ENCODE measurements at places on chromosomes 16 and 17.

DNA sequence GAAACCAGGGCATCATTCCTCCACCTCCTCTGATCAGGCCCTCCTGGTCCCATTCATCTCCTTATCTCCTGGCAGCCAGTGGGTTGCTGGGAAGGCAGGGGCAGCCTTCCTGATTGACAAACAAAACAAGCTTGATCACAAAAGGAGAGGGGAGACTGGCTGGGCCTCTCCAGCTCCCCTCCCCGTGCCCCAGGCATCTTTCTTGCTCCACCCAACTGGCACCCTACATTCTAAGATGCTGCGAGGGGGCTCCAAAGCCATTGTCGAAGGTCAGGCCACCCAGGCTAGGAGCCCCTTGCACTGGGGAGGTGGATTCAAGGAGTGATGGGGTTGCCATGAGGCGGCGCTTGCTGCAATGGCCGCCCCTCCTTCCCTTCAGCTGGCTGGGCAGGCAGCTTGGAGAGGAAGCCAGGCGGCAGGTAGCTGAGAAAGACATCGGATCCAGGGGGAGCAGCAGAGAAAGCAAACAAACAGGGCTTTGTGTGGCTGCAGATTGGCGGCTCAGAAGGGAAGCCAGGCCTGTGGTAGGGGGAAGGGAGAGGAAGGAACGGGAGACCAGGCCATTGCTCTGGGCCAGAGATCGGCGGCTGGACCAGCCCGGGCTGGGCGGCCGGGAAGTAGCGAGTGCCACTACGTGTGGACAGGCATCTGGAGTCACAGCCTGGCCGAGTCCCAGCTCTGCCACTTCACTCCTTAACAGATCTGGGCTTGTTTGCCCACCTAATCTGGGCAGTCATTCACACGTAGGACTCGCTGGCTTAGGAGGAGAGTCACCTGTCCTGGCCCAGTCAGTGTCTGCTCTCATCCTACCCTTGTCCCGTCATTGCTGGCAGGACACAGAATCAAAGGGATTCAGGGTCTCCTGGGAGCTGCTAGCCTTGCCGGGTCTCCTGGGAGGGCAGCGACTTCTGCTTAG is 12.3 kb downstream of the RAI1 start:
- DNase-seq, result no peak

- DNase-seq, result no peak
Measured at GRCh38 chr16:11258553-11259492, 2.8 kb upstream of the SOCS1 start.

GRCh38 chr16:79261481-79261940 is 339.0 kb downstream of the MAF start:
- no peak for DNase-seq

DNA sequence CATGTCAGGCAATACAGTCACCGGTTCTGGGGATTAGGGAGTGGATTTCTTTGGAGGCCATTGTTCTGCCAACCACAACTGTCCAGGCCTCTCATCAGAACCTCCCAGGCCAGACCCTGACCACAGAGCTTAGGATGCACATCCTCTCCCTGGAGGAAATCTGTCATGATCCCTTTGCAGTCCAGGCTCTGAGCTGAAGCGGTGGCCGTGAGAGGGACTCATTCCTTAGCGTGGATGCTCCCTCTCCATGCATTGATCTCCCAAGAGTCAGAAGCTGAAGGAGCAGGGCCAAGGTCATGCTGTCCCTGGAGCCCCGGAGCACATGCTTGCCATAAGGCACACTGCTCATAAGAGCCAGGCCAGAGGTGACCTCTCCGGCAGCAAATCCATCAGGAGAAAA is 181.4 kb downstream of the COPRS start:
- no peak for DNase-seq

DNA sequence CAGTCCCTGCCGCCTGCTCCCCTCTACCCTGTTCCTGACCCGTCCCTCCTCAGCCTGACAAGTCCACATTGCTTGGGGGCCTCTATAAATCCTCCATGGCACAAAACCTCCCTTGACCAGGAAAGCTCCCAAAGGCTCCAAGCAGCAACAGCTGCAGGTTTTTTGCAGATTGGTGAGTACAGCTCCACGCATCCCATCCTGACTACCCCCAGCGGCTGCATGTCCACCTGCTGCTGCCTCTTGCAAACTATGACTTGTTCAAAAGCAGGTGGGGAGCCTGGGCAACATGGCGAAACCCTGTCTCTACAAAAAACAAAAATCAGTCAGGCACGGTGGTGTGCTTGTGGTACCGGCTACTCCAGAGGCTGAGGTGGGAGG is 122.8 kb downstream of the ANKRD11 start:
- DNase-seq, result no peak

GRCh38 chr17:17044846-17045561 is 2.7 kb downstream of the MPRIP start:
- DNase-seq, result no peak

GRCh38 chr17:81601525-81602120 is 35.3 kb downstream of the NPLOC4 start:
- DNase-seq, result no peak

DNA sequence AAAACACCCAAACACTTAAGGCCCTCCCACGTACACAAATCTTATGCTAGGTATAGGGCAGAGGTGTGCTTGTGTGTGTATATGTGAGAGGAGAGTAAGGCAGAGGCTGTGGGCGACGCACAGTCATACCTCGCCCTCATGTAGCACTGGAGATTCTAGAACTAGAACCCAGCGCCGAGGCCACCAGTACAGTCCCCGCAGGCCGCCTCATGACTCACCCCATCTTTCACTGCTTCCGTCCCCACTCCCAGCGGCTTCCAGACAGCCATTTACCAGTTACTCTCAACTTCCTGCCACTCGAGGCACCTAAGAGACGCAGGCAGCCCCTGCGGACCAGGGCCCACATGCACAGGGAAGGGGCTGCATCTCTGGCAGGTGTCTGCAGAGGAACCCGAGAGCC is 23.2 kb upstream of the CYTH1 start:
- no peak for DNase-seq

Data from GOT3 (cell line).